ENCODE measurements at places on chromosomes 4 and X. TPM values are rescaled to one million over a fixed set of nuclear protein-coding genes. Genes with fewer than 3 reads are reported as not detected.

Gene GRID2
- not detected for total RNA-seq

Gene UFSP2
- total RNA-seq, result 43.4 TPM

Gene NLRP2B
- not detected for total RNA-seq

Gene TCEAL5
- not detected for total RNA-seq

Gene VMA21
- total RNA-seq, result 61.6 TPM

Gene NUDT11
- total RNA-seq, result 17.4 TPM

Gene HTN3
- not detected for total RNA-seq

All from osteoblast (primary cell).